ENCODE measurements at places on chromosomes 6 and 20.

DNA sequence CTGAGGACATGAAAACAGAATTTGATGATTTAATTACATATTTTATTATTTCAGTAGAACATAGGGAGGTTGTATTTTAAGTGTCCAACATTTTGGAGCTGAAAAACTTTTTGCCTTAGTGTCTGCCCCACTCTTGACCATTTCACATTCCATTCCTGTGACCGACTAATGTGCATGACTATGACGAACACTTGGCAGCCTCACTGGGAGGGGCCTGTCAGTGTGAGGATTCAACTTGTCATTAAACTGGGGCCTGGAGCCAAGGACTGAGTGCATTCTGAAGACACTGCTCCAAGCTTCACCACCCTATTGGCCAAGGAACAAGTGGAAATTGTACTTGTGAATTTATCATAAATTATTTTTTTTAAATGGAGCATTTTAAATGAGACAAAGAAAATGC, 661.3 kb downstream of the BCKDHB start:
- DNase-seq: peak; percentile 60

- peak; percentile 24 for DNase-seq
Measured at GRCh38 chr6:109393886-109394281, 11.6 kb upstream of the CD164 start.

DNA sequence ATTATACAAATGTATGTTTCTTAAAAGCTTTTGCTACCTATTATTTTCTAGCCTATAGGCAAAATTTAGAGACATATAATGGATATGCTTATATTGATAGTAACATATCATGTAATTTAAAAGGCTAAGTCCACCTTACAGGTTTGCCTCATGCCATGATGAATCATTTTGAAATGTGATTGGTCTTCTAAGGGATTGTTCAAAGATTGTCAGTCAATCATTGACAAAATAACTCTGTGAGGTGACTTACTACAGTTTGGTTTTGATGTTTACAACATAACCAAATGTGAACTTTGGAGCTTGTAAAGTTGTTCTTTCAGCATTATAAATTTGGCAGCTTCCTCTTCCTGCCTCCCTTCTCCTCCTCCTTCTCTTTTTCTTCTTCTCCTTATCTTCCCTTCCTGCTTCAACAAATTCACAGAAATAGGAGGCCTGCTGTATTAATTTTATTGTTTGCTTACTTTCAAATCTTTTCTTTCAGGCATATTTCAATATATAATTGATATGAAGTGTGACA, 39.7 kb upstream of the ZFP64 start:
- no peak for DNase-seq

DNA sequence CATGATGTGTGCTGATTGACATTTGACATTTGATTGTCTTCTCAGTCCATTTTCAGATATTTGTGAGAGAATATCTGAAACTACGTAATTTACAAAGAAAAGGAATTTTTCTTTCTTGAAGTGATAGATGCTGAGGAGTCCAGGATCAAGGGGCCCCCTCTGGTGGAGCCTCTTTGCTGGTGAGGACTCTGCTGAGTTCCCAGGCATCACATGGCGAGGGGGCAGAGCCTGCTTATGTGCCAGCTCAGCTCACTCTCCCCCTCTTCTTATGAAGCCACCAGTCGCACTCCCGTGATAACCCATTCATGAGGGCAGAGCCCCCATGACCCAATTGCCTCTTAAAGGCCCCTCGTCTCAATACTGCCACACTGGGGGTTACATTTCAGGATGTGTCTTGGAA, 91.3 kb downstream of the RPP40 start:
- no peak for DNase-seq

- DNase-seq: no peak
Measured at GRCh38 chr6:159926542-159927203, 35.9 kb downstream of the MAS1 start.
